ENCODE measurements at places on chromosomes 5 and 9. TPM values are rescaled to one million over a fixed set of nuclear protein-coding genes. Genes with fewer than 3 reads are reported as not detected.

- peaks cover 5% of the 10 kb centered on the region for H3K4me1 ChIP-seq
- no peaks in the 10 kb centered on the region for H3K27me3 ChIP-seq
- DNase-seq = no peak
- H3K27ac ChIP-seq = peak overlapping the region; percentile 3
Observed at GRCh38 chr9:4581861-4582565, 80.1 kb upstream of the PLPP6 start.

- no peaks in the 10 kb centered on the region for H3K27me3 ChIP-seq
- DNase-seq = no peak
- H3K27ac ChIP-seq = no peak overlapping the region
- H3K4me1 ChIP-seq = no peaks in the 10 kb centered on the region
- no peaks in the 10 kb centered on the region for H3K36me3 ChIP-seq
Observed at GRCh38 chr9:93321220-93321610, 130.3 kb upstream of the FAM120A start.

- no peaks in the 10 kb centered on the region for H3K4me1 ChIP-seq
- DNase-seq = no peak
- H3K36me3 ChIP-seq = no peaks in the 10 kb centered on the region
- no peak overlapping the region for H3K4me3 ChIP-seq
- no peaks in the 10 kb centered on the region for H3K27me3 ChIP-seq
- no peak overlapping the region for H3K27ac ChIP-seq
Observed at GRCh38 chr9:85858056-85858750, 82.7 kb upstream of the NAA35 start.

DNA sequence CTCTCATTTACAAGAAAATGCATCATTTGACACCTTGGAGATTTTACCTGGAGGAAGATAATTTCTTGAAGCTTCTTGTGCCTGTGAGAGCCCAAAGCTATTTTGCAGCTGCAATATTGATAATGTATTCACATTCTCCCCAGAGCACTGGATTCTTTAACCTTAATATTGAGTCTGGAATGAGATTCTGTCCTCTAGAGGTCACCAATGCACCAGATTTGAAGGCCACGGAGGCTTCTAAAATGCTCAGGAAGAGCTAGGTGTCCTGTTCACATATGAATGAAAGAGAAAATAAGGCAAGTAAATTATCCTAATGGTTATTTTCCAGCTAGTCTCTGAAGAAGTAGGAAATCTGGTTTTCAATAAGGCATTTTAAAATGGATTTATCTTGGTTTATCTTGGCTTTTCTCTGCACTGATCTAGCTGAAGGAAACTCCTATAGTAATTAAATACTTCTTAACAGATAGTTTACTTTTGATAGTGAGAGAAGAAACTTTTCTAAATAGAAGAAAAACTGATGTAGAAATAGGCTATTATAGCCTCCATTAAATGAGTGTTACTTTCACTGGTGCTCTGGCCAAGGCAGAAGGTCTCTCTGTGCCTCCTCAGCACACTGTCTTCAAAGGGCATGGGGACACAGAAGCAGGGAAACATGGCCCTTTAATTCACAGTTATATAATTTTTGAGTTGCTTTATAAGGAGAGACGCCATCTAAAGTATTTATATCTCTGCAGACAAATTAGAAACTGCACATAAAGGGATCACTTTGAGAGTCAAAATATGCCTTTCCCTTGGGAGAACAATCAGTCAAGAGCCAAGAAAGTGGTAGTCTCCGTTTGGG lies 297.0 kb upstream of the ACTBL2 start:
- peak; percentile 29 for DNase-seq
- H3K27me3 ChIP-seq = no peaks in the 10 kb centered on the region
- no peak overlapping the region for H3K27ac ChIP-seq
- no peaks in the 10 kb centered on the region for H3K36me3 ChIP-seq
- no peak overlapping the region for H3K4me3 ChIP-seq

DNA sequence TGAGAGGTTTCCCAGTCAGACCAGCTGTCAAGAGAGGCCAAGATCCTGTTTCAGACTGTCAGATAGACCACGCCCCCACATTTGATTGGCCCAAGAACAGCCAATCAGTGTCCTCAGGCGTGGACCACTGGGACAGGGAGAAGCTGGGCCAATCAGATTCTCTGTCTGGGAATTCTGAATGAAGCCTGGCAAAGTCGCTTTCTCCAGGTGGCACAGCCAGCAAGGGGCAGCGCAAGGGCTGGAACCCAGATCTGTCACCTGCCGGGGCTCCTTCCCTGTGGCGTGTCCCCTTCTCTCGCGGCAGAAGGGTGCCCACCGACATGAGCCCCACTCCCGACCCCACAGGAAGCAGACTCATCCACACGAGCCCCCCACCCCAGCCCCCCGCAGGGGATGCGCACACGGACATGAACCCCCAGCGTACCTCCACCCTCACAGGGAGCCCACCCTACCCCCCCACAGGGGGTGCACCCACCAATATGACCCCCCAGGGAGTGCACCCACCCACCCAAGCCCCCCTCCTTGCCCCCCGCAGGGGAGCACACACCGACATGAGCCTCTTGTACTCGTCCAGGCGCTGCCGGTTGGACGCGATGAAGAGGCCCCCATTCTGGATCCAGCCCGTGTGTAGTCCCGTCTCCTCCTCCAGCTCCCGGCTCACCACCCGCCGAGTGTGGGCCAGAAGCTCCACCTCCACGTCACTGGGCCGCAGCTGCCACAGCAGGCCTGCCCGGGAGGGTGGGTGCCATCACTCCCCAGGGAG lies 6.1 kb downstream of the SARDH start:
- no peaks in the 10 kb centered on the region for H3K36me3 ChIP-seq
- no peak overlapping the region for H3K27ac ChIP-seq
- peak; percentile 50 for DNase-seq
- no peaks in the 10 kb centered on the region for H3K4me1 ChIP-seq
- no peaks in the 10 kb centered on the region for H3K27me3 ChIP-seq

GRCh38 chr9:69317894-69318293 lies 7.1 kb upstream of the ENTREP1 start:
- no peaks in the 10 kb centered on the region for H3K4me1 ChIP-seq
- H3K27ac ChIP-seq = no peak overlapping the region
- H3K36me3 ChIP-seq = no peaks in the 10 kb centered on the region
- no peak for DNase-seq
- H3K27me3 ChIP-seq = no peaks in the 10 kb centered on the region
- H3K4me3 ChIP-seq = no peak overlapping the region

- H3K27me3 ChIP-seq = no peaks in the 10 kb centered on the region
- no peak overlapping the region for H3K27ac ChIP-seq
- no peak for DNase-seq
- no peak overlapping the region for H3K4me3 ChIP-seq
- no peaks in the 10 kb centered on the region for H3K4me1 ChIP-seq
- no peaks in the 10 kb centered on the region for H3K36me3 ChIP-seq
Observed at GRCh38 chr5:144120661-144121180, 49.7 kb downstream of the YIPF5 start.

Gene GABRG2
- total RNA-seq = not detected

Gene PCDHB16
- total RNA-seq = 6.3 TPM
